K562 (cell line): ENCODE measurements at places on chromosomes 11 and 22. TPM values are rescaled to one million over a fixed set of nuclear protein-coding genes. Genes with fewer than 3 reads are reported as not detected.

Gene OOSP3
- total RNA-seq = not detected in 2 replicates

Gene BRSK2
- 0.22 TPM in 2 replicates for total RNA-seq

- no peak for DNase-seq
Observed at GRCh38 chr11:9075556-9075955, 15.8 kb downstream of the SCUBE2 start.

- DNase-seq = no peak
Observed at GRCh38 chr11:95337175-95337957, 106.4 kb upstream of the SESN3 start.

Gene SCGB1D2
- not detected in 2 replicates for total RNA-seq

DNA sequence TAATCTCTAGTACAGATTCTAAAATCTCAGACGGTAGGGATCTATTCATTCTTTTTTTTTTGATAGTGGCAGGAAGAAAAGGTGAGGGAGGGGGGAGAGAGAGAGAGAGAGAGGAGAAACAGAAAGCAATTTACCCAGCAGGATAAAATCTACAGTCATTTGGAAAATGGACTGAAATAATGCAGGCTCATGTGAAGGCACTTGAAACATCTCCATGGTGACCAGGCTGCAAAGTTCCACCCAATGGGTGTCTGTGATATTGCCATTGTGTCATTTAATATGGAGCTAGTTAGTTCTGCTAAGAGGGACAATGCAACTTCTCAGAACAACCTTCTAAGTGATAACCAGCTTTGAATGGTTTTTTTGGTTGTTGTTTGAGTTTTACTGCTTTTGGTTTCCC, 165.2 kb upstream of the RAG2 start:
- DNase-seq = no peak

GRCh38 chr11:117818041-117818873, 6.3 kb downstream of the FXYD2 start:
- no peak for DNase-seq

Gene SAA1
- 6.3 and 6.7 TPM in 2 replicates for total RNA-seq

Gene C11orf86
- not detected in 2 replicates for total RNA-seq

DNA sequence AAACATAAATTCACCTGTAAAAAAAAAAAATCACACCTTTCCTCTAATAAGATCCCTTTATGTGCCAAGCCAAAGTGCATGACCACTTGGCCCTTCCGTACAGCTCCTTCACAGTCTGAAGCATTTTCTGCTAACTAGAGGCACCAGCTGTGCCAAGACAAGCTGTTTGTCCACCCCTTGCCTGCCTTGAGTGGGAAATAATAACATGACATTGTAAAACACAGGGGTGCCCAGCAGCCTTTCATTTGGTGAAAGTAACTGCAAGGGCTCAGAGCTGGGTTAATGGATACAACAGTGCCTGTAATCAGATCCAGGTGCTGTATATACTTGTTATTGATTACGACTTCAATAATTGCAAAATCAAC, 59.2 kb downstream of the DDIAS start:
- DNase-seq = no peak

DNA sequence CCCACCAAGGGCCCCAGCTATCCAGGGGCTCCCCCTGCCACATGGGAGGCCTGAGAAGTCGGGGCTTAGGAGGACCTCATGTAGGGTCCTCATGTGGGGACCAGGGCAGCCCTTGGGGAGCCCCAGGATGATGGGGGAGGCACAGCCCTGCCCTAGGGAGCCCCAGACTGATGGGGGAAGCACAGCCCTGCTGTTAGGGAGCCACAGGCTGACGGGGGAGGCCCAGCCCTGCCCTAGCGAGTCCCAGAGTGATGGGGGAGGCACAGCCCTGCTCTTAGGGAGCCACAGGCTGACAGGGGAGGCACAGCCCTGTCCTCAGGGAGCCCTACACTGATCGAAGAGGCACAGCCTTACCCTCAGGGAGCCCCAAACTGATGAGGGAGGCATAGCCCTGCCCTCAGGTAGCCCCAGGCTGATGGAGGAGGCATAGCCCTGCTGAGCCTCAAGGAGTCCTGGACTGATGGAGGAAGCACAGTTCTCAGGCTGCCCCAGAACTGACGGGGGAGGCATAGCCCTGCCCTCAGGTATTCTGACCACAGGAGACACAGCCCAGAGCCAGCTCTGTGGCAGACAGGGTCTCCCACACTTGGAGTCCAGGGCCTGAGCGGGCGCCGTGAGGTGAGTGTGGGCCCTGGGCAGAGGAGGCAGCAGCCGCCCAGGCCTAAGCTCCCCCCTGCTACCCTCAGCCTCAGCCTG, 10.8 kb downstream of the PRR33 start:
- DNase-seq = no peak

Gene F2
- total RNA-seq = 0.16 and 0.22 TPM in 2 replicates

DNA sequence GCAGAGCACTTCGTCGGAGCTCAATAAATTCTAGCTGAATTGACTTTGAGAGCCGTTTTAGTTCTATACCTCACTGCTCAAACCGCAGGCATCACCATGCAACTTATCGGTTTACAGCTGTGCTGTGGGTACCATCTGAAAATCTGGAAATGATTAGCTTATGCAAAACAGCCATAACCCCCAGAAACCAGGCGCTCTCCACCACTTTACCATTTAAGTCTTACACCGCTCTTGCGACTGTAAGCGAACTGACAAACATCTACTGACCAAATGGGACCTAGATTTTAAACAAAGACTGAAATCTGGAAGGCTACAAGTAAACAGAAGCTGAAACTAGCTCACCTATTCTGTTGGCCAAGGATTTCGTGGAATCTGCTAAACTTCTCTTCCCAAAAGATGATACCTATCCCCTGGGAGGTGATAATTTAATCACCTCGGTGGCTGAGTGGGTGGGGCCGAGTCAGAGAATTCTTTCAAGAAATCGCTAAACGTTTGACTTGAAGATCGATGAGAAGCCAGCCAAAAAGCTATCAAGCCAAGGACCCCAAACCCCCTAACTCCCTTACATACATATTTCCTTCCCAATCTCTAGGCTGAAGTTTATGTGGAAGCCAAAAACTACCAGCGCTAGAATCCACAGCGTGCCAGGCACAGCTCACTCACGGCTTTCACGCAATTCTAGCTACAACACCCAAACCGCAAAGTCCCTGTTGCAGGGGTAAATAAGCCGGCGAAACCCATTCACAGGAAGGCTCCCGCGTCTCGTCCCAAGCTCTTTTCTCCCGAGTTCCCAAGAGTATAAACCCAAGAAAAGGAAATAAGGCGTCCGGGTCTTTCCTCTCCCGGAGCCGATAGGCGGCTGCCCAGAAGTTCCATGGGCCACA, 644 bp downstream of the SPTY2D1 start:
- DNase-seq = peak; percentile 18

Gene NCF4
- total RNA-seq = 0.18 and 0.56 TPM in 2 replicates

GRCh38 chr11:26199331-26200095, 132.4 kb upstream of the ANO3 start:
- no peak for DNase-seq

DNA sequence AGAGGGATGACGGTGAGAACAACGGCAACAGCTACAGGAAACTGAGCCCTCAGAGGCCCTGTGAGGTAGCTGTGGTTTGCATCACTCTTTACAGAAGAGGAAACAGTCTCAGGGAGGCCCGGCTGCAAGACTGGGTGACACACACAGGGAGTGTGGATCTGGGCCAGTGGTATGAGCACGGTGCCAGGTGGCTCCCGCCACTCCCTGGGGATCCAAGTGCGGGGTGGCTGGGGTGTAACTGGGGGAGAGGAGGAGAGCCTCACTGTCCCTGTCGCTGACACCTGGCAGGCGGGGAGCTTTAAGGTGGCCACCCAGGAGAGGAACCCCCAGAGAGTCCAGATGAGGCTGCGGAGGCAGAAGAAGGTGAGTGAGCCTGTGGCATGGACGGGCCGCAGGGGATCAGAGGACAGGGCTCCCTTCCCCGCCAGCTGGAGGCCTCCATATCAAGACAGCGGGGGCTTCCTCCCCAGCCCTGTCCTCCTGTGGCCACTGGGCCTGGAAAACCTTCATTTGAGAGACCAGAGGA, 5.6 kb downstream of the RGL4 start:
- no peak for DNase-seq

DNA sequence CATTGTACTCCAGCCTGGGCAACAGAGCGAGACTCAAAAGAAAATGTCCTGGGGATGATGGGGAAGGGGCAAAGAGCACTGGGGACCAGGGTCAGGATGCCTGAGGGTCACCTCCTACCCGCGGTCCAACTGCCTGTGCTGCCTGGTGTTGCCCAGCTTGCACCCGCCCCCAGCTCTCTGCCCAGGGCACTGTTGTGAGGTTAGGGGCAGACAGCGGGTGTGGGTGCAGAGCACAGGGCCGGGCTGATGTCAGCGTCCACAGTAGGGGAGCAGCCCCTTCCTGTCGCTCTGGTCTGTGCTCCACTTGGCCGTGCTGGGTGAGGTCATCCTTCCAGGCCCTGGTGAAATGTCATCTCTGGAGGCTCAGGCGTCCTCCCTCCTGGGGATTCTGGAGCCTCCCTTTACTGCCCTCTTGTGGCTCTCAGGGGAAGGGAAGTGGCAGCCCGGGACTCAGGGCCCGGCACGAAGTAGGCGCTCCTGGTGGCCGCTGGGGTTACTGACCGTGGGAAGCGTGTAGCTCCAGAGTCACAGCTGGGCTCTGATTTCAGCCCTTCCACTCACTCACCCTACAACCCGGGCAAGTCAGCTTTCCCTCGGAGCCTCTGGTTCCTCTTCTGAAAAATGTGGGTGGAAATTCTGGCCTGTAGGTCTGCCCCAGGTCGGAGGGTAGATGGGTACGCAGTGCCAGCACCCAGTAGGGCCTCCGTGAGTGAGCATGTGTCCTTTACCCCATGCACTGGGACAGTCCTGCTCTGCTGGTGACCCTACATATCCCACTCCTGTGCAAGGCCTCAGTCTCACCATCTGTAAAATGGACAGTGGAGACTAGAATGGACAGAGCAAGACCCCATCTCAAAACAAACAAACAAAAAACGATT, 17.3 kb upstream of the PRR5 start:
- DNase-seq = peak; percentile 93

GRCh38 chr11:13143486-13144297, 133.9 kb upstream of the BMAL1 start:
- DNase-seq = no peak

DNA sequence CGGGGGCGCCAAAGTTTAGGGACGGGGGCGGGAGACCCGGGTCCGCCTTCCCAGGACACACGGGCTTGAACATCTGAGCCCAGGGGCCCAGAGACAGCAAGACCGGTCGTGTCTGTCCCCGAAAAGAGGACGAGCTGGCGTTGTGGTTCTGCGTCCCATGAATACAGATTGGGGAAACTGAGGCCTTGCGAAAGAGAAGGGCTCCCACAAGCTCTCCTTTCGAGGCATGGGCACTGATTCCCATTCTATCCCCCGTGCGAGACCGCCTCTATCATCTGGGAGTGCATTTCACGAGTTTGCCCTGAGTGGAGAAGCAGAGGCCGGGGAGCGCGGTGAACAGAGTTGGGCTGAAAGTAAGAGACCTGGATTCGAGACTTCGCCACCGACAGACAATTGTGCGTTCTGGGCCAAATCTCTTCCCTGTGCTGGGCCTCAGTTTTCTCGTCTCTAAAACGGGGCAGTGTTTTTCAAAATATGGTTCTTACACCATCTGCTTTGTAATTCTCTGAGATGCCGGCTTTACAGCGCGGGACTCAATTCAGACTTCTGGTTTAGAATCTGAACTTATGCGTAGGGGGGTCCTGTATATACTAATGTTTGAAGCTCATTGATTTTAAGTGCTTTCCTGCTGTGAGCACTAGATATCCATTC, 471 bp downstream of the RNF185 start:
- DNase-seq = peak; percentile 21

Gene HBG2
- 9,242 and 9,746 TPM in 2 replicates for total RNA-seq

DNA sequence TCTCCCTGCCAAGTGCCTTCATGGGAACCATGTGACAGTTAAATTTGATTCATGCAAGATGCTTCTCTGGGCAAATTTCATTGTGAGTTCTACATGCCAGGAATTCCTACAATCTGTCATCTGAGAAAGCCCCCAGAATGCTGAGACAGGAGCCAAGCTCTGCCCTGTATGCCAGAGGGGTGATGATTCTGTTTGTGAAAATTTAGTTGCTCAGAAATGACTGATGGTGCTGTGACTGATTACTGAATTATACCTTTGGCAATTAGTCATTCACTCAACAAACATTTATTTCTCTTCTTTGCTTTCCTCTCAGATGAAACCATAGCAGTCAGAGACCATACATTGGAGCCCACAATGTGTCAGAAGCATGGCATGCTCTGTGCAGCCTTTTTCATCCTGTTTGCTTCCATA, 69.0 kb upstream of the ZBED5 start:
- DNase-seq = no peak

Gene LDHAL6A
- total RNA-seq = not detected in 2 replicates

DNA sequence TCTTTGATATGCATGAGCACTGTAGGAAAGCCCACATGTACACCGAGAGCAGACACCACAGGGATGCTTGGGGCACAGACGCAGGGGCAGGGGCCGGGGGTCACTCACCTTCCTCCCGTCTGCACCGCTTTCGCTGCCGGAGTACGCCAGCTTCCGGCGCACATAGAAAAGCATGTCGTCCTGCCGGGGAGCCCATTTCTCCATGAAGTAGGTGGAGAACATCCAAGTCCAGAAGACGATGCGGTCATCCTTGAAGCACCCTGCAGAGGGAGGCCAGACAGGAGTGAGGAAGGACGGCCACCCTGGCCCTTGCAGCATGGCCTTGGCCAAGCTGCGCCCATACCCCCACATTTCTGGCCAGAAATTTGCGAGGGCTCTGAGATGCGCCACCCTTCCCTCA, 28.8 kb downstream of the KIAA0930 start:
- no peak for DNase-seq

DNA sequence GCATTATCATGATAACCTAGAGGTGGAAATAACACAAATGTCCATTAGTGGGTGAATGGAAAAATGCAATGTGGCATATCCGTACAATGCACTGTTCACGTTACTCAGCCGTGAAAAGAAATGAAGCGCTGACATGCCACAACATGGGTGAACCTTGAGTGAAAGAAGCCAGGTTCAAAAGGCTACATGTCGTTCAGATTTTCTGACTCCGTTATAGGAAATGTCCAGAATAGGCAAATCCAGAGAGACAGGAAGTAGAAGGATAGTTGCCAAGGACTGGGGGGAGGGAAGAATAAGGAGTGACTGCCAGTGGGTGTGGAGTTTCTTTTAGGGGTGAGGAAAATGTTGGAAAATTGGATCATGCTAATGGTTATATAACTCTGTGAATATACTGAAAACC, 133.8 kb downstream of the ATXN10 start:
- no peak for DNase-seq

- peak; percentile 73 for DNase-seq
Observed at GRCh38 chr22:19275919-19276600, 15.5 kb downstream of the CLTCL1 start.

DNA sequence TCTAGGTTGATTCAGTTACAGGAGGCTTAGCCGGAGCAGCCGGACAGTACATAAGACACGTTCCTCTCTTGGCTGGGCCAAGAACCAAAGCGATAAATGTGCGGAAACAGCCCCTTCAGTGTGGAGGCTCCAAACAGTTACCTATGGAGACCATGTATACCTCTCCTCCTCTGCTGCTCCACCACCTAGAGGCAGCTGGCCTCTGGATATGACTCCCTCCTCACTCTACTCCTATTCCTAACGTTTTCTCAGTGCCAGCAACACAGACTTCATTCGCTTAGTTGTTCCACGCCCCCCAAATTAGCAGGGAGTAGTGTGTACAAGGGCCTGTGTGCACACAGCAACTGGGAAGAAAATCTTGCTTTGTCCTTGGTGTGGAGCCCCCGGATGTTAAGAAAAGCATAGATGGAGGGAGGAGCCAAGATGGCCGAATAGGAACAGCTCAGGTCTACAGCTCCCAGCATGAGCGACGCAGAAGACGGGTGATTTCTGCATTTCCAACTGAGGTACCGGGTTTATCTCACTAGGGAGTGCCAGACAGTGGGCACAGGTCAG, 362.3 kb upstream of the KIRREL3 start:
- no peak for DNase-seq

Gene TRIM48
- not detected in 2 replicates for total RNA-seq
